ENCODE measurements at places on chromosomes 2 and 18.

DNA sequence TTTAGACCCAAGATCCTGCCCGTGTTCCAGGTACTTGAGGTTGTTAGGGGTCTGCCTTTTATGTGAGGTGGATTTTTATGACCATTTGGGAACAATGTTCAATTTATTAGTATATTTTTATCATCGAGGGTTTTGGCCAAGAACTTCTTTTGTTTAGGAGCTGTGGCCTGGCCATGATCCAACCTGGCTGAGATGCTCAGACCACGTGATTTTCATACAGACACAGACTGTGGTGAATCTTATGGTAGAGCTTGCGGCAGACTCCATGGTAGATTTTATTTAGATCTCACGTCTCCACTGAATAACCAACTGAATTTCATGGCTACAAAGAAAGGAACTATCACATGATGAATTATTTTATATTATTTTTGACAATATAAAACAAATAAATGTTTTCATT lies 405.5 kb upstream of the VWC2L start:
- DNase-seq: no peak

GRCh38 chr2:216687646-216688045 lies 7.7 kb downstream of the IGFBP5 start:
- no peak for DNase-seq

- DNase-seq: no peak
These were observed 12.6 kb upstream of the SLC9A4 start for GRCh38 chr2:102460467-102460866.

DNA sequence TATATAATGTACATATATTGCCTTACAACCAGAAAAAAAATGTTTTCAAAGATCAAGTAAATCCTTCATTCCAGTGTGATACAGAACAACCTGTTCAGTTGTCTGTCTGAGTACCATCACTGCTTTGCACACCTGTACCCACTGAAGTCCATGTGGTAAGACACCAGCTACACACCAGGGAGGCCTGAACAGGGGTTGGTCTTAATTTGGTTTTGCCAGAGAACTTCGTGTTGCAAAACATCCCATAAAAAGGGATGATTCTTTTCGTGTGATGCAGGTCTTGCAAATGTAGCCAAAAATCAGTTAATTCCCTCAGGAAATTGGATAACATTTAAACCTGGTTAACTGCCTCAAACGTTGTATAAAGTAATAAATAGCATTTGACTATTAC lies 73.7 kb upstream of the SLC1A4 start:
- no peak for DNase-seq

- DNase-seq: no peak
These were observed 522.6 kb downstream of the TDRD15 start for GRCh38 chr2:21646345-21646744.

DNA sequence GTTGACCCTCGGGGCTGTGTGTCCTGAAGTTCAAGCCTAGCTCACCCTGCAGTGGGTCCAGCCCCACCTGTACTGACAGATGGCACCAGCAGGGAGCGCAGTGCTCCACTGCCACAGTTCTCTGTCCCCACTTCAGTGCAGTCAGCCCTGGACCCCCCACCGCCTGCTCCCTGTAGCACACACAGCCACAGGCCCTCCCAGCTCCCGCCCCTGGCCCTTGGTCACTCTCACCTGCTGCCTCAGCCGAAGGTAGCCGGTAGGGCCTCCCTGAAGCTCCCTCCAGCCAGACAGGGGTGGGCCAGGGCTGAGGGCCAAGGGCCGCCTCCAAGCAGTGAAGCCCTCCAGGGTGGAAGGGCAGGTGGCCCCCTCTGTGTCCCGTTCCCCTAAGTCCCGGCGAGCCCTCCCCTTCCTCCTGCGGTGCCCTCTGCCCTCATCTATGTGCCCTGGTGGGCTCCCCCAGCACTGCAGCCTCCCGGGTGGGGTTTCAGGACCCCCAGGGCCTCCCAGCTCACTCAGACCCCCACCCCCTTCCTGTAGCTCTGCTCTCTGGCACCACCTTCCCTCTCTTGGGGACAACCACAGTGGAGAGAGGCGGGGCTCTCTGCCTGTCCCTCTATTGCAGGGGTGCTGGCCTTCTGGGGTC lies 10.8 kb upstream of the ALPP start:
- DNase-seq: no peak

DNA sequence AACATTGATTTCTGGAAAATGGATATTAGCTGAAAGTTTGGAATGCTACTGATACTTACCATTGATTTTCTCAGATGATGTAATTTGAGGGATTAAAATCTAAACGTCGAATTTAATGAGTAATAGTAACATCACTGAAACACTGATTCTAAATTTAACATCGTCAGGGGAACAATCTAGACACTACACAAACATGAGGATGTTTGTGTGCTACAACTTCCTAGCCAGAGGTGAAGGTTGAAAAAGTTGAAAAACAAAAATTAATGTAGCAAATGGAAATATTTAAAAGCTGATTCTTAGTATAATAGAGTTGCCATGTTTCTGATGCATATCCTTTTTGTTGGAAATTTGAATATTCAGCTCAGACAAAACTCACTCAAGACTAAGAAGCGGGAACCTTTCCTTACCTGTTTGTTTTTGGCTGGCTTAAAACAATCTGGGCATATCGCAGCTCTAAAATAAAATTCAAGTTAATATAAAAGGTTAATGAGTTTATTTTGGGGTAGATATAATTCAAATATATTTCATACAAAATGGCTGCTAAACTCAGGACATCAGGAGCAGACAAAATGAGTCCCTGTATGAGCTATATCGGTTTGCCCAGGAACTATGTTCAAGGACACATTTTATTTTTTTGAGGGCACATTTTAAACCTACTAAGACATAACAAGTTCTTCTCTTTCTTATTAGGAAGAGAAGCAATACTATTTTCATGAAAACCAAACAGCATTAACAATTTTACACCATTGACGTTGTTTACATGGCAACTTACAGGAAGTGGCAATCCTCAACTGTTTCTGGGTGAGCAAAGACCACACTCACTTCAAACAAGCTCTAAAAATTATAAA lies 52.6 kb upstream of the PEX13 start:
- DNase-seq: no peak

DNA sequence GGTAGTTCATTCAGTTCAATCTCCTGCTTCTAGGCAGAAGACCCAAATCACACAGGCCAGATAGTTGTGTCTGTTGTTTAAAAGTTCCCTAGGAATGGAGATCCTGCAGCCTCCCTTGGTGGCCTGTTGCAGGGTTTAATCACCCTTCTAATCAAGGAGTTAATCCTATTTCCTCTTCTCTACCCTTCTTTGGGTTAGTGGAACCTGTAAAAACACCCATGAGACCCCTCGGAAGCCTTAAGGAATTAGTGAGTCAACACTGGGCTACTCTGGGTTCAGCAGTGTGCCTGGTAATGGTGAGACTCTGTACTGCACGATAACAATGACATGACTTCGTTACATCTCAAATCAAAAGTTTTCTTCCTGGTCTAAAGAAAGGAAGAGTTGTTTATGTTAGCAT lies 217.6 kb upstream of the NRP2 start:
- DNase-seq: no peak

DNA sequence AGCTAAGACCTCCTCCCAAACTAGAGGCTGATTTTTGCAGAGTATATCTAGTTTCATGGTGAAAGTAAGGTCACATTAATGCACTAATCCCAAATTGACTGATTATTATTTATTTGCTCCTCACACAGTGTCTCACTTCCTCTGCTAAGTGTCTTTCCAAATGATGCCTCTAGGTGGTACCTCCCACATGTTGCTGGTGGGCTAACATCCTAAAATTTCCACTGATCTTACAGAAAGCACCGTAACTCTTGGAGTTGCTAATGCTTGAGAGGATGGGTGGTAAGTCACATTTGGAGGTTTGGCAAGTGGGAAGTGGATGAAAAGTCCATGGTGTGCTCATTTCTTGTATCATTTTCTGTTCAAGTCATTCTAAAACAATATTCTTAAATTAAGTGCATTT lies 428.7 kb upstream of the GYPC start:
- DNase-seq: no peak
